ENCODE measurements at places on chromosomes 5 and 9.

DNA sequence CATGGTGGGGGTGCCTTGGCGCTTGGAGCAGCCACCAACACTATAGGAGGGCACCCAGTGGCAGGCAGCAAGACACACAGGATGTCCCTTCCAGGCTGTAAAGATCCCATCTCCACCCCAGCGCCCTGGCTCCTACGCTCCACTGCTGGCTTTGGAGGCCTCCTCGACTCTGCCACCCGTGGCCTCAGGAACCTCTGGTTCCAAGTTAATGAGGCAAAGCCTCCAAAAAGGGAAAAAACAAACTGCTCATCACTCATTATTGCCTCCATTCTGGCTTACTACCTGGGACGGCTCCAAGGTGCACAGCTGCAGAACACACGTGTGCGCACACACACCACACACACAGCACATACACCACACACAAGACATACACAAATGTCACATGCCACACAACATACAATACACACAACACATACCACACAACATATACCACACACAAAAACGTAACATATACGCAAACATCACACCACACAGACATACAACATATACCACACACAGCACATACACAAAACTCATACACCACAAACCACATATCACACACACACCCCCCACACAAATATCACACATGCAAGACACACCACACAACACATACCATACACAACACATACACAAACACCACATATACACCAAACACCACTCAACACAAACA, 45.3 kb downstream of the ROR2 start:
- DNase-seq, result no peak

- DNase-seq, result no peak
Observed at GRCh38 chr9:133574771-133575170, 34.4 kb downstream of the FAM163B start.

GRCh38 chr5:159216454-159216853, 7.1 kb upstream of the RNF145 start:
- no peak for DNase-seq

DNA sequence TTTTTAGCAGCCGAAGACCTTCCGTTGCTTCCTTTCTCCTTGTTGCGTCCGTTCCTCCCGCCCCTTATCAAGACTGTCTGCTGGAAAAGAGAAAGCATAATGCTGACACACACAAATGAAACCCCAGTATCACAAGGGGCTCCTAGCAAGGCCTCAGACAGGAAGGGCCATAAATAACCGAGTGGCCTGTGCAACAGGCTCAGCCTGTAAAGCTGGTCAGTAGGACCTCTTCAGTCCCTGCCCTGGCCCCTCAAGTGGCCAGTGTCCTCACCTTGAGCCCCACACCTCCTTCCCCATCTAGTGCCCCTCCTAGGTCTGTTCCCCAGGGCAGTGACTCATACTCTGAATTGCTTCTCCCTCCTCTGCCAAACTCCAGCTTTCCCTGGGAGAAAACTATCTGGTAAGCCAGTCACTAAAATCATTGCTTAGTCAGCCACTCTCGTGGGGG, 174.6 kb upstream of the IL12B start:
- no peak for DNase-seq

DNA sequence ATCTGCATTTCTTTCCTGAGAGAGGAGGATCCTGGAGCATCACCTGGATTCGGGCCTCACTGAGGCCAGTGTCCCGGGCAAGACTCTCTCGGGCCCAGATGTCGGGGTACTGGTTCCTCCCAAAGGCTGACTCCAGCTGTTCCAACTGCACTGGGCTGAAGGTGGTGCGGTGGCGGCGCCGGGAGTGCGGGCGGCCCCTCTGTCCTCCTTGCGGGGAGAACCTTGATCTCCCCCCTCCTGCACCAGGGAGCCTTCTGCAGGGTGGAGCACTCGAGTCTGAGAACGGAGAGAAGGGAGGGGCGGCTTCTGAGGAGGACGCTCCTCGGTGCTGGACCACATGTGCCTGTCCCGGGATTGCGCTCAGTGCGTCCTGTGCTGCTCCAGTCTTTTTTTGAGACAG, 2.0 kb downstream of the PROP1 start:
- DNase-seq, result no peak

- no peak for DNase-seq
Observed at GRCh38 chr9:81610740-81611107, 78.6 kb downstream of the TLE1 start.

- no peak for DNase-seq
Observed at GRCh38 chr5:39440958-39441624, 16.3 kb upstream of the DAB2 start.

DNA sequence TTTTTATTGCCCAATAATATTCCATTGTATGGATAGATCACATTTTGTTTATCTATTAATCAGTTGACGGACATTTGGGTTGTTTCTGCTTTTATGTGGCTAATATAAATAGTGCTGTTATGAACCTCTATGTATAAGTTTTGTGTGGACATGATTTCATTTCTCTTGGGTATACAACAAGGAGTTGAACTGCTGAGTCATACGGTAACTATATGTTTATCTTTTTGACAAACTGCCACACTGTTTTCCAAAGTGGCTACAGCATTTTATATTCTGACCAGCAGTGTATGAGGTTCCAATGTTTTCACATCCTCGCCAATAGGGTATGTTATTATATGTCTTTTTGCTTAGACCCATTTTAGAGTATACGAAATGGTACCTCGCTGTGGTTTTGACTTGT, 264.3 kb downstream of the RFX3 start:
- no peak for DNase-seq

DNA sequence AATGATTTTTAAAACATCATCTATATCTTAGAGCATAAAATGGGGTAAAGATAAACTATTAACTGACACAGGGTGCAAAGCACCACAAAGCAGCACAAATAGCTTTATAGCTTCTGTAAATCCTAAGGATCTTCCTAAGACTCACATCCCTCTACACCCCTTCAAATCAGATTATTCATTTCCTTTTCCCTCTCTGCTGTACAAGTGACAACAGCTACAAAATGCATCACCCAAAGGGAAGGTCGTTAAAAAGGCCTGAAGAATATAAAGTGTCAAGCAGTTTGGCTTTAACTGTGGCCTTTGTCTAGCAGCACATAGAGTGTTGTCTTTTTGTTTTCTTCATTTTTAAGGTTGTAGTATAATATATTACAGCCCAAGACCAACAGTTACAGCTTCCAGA, 422.1 kb downstream of the PDE4D start:
- DNase-seq, result no peak

- no peak for DNase-seq
Observed at GRCh38 chr5:155625897-155626543, 612.5 kb downstream of the KIF4B start.

GRCh38 chr5:126961702-126962101, 68.7 kb downstream of the MARCHF3 start:
- no peak for DNase-seq

DNA sequence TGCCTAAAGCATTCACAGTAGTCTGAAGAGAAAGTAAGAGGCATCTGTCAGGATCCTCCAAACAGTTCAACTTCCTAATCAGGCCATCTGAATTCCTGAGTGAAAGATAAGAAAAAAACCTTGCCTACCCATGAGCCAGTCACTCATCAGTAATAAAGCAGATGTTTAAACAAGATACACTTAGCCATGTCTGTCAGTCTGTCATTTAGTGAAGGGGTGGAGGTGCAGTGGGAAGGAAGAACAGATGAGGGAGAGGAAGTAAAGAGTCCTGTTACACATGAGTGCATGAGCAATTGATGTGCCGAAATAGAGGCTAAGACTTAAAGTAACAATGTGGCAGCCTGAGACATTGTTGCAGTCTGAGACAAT, 29.9 kb upstream of the DMRTA1 start:
- no peak for DNase-seq

- no peak for DNase-seq
Observed at GRCh38 chr9:88372103-88372654, 16.1 kb upstream of the SPIN1 start.

- no peak for DNase-seq
Observed at GRCh38 chr5:41508186-41508585, 2.2 kb downstream of the PLCXD3 start.

GRCh38 chr9:6133346-6134063, 82.1 kb upstream of the IL33 start:
- no peak for DNase-seq

GRCh38 chr5:308672-309271, 12.7 kb upstream of the AHRR start:
- DNase-seq, result no peak

GRCh38 chr5:139210585-139210984, 12.4 kb upstream of the SIL1 start:
- DNase-seq, result no peak

GRCh38 chr5:87599778-87600177, 187.0 kb upstream of the CCNH start:
- DNase-seq, result no peak

Measured in D341Med (cell line).